ENCODE measurements at places on chromosomes 7 and 10.

- H3K4me1 ChIP-seq, result no peaks in the 10 kb centered on the region
- H3K27me3 ChIP-seq, result no peaks in the 10 kb centered on the region
- H3K27ac ChIP-seq, result no peak overlapping the region
- DNase-seq, result no peak
- no peaks in the 10 kb centered on the region for H3K36me3 ChIP-seq
Observed at GRCh38 chr10:86423739-86424138, 57.1 kb upstream of the GRID1 start.

- H3K27me3 ChIP-seq, result no peaks in the 10 kb centered on the region
- no peak overlapping the region for H3K4me3 ChIP-seq
- DNase-seq, result no peak
Observed at GRCh38 chr10:34249634-34250033, 565.5 kb downstream of the PARD3 start.

DNA sequence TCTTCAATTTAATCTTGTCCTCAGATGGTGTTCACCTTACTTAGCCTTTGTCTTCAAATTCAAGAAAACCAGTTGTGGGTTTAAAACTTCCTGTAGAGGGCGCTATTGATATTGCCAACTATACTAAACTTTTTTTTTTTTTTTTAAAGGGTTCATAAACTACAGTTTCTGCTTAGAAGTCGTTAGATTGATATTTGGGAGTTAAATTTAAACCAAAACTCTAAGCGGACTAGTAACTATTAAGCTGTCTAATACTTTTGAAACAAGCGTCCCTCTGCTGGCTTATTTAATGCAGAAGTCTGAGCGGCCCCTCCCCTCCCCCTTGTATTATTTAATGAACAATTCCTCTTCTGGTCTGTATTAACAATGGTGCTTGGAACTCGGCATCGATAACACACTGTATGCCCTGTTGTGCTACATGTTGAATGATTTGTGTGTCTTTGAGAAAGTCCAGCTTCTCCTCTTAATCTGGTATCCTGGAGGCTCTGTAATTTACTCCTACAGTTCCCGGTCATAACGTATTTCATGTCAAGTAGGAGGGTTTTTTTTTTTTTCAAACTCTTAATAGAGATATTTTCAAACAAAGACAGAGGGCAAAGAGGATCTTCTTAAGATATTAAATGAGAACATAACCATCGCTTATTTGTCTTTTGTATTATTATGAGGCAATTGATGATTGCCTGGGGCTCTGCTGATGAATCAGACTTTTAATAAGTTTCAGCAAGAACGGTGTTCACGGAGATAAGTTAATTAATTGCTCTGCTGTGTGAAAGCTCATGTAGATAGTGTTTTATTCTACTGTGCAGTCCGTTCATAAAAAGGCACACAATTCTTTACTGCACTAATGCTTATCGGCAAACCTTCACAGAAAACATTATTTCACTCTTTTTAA, 22.6 kb upstream of the CREB5 start:
- no peak overlapping the region for H3K4me3 ChIP-seq
- no peaks in the 10 kb centered on the region for H3K4me1 ChIP-seq
- no peaks in the 10 kb centered on the region for H3K36me3 ChIP-seq
- peaks cover 9% of the 10 kb centered on the region for H3K27me3 ChIP-seq

DNA sequence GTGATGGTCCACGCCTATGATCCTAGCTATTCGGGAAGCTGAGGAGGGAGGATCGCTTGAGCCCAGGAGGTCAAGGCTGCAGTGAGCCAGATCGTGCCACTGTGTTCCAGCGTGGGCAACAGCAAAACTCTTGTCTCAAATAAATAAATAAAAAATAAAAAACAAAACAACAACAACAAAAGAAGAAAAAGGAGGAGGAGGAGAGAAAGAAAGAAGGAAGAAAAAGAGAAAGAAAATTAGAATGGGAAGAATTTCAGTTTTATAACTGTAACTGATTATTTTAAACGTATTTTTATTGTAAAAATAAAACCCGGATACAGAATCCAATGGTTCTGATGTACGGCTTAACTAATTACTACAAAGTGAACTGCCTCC, 37.2 kb upstream of the PSAP start:
- DNase-seq, result no peak
- peaks cover 15% of the 10 kb centered on the region for H3K4me1 ChIP-seq
- no peaks in the 10 kb centered on the region for H3K27me3 ChIP-seq

DNA sequence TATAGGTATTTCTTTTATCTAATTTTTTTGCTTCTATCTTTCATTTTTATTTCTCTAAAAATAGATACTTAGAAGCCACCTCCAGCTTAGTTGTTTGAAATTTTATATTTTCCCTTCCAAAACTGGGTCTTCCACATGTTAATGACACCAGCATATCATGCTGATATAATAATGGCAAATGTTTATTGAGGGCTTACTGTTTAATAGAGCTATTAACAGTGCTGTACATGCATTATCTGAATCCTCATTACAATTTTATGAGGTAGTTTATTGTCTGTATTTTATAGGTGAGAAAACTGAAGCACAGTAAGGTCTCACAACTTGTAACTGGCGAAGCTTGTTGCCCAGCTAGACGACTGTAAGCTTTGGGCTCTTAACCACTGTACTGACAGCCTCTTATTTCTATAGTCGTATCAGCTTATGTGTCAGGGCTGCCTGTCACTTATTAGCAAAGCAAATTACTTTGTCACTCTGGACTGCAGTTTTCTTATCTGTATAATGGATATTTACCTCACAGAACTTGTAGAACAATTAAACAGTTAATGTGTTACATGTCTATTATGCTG, 51.2 kb downstream of the ANKIB1 start:
- H3K4me1 ChIP-seq, result peaks cover 20% of the 10 kb centered on the region
- H3K27ac ChIP-seq, result no peak overlapping the region
- H3K4me3 ChIP-seq, result no peak overlapping the region
- no peaks in the 10 kb centered on the region for H3K27me3 ChIP-seq
- no peak for DNase-seq
- H3K36me3 ChIP-seq, result peaks cover 5% of the 10 kb centered on the region

DNA sequence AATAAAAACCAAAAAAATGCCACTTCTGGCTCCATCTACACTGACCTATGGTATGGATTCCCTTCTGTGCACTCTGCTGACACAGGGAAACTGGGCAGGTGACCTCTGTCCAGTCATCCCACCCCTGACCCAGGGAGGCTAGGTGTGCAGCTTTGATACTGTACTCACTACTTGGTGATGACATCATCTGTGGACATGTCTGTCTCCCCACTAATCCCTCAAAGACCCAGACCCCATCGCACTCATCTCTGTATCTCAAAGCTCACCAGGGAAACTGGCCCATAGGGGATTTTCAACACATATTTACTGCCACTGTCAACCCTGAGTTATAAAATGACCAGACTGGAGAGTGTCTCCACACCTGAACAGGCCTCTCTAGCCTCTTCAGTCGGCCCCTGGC, 10.6 kb downstream of the SGMS1 start:
- H3K36me3 ChIP-seq, result no peaks in the 10 kb centered on the region
- no peak overlapping the region for H3K27ac ChIP-seq
- no peak for DNase-seq

- no peaks in the 10 kb centered on the region for H3K27me3 ChIP-seq
- DNase-seq, result no peak
- no peaks in the 10 kb centered on the region for H3K36me3 ChIP-seq
- peaks cover 56% of the 10 kb centered on the region for H3K4me1 ChIP-seq
Observed at GRCh38 chr10:102758240-102758932, 14.6 kb downstream of the WBP1L start.

GRCh38 chr10:15348579-15348978, 22.5 kb downstream of the FAM171A1 start:
- DNase-seq, result peak; percentile 23
- H3K27me3 ChIP-seq, result no peaks in the 10 kb centered on the region
- no peak overlapping the region for H3K4me3 ChIP-seq
- H3K27ac ChIP-seq, result no peak overlapping the region

DNA sequence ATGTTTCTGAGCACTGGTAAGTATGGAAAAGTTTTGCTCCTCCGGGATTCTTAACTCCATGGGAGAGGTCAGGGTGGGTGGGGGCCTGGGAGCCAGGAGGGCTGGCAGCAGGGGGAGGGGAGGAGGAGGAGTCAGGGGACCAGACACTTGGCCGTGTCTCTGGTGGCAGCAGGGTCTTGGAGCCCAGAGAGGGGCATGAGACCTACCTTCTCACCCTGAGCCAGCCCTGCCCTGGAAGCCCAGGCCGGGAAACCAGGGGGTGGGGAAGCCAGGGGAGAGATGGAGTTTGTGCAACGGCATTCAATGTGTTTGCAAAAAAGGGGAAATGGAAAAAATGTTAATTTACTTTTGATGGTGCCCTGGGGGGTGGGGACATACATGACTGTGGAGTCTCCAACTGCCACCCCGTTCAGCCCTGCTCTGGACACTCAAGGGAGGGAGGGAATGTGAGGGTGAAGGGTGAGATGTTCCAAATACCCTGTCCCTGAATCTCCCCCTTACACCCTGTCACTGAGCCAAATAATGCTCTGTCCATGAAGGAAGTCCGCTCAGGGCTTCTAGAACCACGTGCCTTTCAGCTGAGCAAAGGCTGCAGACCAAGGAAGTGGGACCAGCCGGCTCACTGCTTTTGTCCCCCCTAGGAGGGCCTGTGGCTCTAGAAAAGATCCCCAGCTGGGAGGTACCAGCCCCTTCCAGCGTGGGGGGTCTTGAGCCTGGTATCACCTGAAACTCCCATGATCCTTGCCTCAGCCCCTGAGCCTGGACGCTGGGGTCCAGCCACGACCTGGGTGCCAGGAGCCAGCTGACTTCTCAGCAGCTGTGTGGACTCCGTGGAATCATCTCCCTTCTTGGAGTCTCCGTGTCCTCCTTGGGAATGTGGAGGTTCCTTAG, 48.3 kb downstream of the TMEM270 start:
- no peak overlapping the region for H3K4me3 ChIP-seq
- H3K27ac ChIP-seq, result no peak overlapping the region
- no peaks in the 10 kb centered on the region for H3K4me1 ChIP-seq
- DNase-seq, result no peak

GRCh38 chr7:17185690-17186070, 112.8 kb upstream of the AHR start:
- H3K36me3 ChIP-seq, result no peaks in the 10 kb centered on the region
- no peaks in the 10 kb centered on the region for H3K27me3 ChIP-seq
- peaks cover 36% of the 10 kb centered on the region for H3K4me1 ChIP-seq
- DNase-seq, result peak; percentile 39

DNA sequence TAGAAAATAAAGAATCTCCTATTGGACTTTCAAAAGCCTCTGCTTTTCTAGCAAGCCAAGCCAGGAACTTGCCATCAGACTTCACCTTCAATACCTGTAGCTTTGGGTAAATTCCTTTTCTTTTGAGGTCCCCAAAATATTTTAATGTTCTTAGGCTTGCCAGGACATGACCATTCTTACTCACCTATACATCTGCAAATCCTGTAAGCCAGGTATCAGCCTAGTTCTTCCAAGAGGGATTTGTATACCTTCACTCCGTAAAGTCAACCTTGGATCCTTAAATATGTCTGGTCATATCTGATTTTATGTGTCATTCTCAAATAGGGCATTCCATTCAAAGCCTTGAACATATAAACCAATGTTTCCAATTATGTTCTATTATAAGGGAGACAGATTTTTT, 210.6 kb upstream of the CELF2 start:
- DNase-seq, result no peak
- H3K27me3 ChIP-seq, result no peaks in the 10 kb centered on the region
- no peaks in the 10 kb centered on the region for H3K36me3 ChIP-seq
- no peak overlapping the region for H3K27ac ChIP-seq
- no peak overlapping the region for H3K4me3 ChIP-seq

GRCh38 chr7:76278540-76278939, 23.9 kb upstream of the HSPB1 start:
- H3K36me3 ChIP-seq, result no peaks in the 10 kb centered on the region
- H3K4me1 ChIP-seq, result peaks cover 8% of the 10 kb centered on the region
- no peak overlapping the region for H3K27ac ChIP-seq
- DNase-seq, result no peak

- H3K27ac ChIP-seq, result no peak overlapping the region
- no peak for DNase-seq
- H3K4me3 ChIP-seq, result no peak overlapping the region
- no peaks in the 10 kb centered on the region for H3K27me3 ChIP-seq
Observed at GRCh38 chr10:129120441-129120840, 346.6 kb upstream of the MGMT start.

- no peaks in the 10 kb centered on the region for H3K27me3 ChIP-seq
- no peak for DNase-seq
- peaks cover 28% of the 10 kb centered on the region for H3K36me3 ChIP-seq
- H3K27ac ChIP-seq, result peak overlapping the region; percentile 21
- H3K4me3 ChIP-seq, result no peak overlapping the region
- H3K4me1 ChIP-seq, result no peaks in the 10 kb centered on the region
Observed at GRCh38 chr10:95604630-95605029, 43.5 kb upstream of the SORBS1 start.

DNA sequence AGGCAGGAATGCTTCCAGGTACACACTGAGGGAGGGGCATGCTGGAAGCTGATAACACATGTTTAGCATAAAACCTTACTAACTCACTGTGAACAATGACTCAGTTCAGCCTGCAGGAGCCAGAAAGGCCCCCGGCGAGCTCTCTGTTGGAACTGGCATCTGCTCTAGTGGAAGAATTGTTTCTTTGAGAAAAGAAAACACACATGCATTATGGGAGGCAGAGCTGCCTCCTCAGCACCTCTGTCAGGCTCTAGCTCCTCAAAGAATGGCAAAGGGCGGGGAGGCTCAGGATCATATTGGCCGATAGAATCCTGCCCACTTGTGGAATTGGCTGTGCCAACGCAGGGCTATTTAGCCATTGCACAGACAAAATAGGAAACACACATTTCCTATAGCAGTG, 338.3 kb downstream of the CXCL12 start:
- H3K4me1 ChIP-seq, result no peaks in the 10 kb centered on the region
- H3K27ac ChIP-seq, result no peak overlapping the region
- H3K4me3 ChIP-seq, result no peak overlapping the region
- no peaks in the 10 kb centered on the region for H3K36me3 ChIP-seq
- DNase-seq, result no peak

DNA sequence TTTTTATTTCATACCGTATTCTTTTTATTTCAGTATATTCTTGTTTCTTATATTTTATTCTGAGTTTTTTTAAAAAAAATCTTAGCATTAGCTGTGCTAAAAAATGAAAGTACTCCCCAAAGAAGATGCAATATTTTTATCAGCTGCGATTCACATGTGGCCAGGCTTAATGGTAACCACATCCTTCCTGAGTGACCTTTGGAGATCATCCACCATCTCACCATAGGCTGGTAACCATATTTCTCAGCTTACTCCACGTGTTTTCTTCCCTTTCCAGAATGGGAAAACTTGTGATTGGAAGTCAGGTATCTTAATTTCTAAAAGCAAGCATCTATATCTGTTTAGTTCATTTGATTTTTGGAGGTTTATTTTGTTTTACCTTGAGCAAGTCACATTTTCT, 18.8 kb upstream of the LIPM start:
- H3K4me3 ChIP-seq, result no peak overlapping the region
- H3K4me1 ChIP-seq, result no peaks in the 10 kb centered on the region
- no peaks in the 10 kb centered on the region for H3K27me3 ChIP-seq
- H3K36me3 ChIP-seq, result no peaks in the 10 kb centered on the region
- no peak overlapping the region for H3K27ac ChIP-seq

- no peak overlapping the region for H3K4me3 ChIP-seq
- no peaks in the 10 kb centered on the region for H3K36me3 ChIP-seq
- DNase-seq, result peak; percentile 8
- H3K27ac ChIP-seq, result no peak overlapping the region
Observed at GRCh38 chr10:34834274-34834673, 19.2 kb upstream of the PARD3 start.
